Activated T-helper 1 cell treated with Interleukin-2 at 50 U/mL for 16 hours (primary cell): ENCODE measurements at places on chromosomes 7 and 10.

DNA sequence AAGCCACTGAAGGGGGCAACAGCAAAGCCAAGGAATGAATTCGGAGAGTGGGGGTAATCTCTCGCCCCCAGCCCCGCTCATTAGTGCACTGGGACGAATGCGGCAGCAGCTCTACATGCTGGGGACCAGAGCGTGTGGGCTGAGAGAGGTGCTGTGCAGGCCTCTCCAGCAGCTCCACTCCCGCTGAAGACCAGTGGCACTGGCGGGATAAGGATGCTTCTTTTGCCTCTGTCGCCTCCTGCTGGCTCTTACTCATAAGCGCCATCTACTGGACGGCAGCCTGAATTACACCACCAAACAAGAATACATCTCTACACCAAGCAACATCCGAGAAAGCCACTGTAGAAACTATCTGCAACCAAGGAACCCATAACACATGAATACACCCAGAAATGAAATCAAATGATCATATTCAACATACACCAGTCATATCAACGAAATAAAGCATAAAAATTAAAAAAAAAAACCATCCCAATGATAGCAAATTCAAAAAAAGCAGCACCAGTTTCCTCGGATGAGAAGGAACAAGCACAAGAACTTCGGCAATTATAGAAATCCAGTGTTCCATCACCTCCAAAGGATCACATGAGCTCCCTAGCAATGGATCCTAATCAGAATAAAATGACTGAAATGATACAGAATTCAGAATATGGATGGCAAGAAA, 79.0 kb upstream of the TMEM168 start:
- peak; percentile 9 for DNase-seq

DNA sequence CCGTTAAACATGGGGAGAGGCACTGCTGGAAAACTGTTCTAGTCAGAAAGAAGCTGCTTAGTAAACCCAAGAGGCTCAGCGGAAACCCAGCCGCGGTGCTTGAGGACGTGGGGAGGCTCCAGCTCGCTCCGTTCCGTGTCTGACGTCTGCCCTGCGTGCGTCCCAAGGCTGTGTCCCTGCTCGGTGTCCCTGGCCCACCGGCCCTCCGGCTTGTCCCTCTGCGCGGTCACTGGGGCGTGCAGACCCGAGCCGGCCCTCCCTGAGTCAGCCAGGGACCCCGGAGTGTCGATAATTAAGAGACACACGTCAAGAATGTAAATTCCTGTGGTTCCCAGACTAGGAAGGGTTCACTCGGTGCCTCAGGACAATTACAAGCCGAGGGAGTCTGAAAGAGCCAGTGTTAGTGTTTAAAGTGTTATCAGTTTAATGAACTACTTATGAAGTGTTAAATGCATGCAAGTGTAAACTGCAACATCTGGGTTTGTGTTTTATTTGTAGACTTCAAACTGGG, 98.9 kb downstream of the WDR11 start:
- no peak for DNase-seq

DNA sequence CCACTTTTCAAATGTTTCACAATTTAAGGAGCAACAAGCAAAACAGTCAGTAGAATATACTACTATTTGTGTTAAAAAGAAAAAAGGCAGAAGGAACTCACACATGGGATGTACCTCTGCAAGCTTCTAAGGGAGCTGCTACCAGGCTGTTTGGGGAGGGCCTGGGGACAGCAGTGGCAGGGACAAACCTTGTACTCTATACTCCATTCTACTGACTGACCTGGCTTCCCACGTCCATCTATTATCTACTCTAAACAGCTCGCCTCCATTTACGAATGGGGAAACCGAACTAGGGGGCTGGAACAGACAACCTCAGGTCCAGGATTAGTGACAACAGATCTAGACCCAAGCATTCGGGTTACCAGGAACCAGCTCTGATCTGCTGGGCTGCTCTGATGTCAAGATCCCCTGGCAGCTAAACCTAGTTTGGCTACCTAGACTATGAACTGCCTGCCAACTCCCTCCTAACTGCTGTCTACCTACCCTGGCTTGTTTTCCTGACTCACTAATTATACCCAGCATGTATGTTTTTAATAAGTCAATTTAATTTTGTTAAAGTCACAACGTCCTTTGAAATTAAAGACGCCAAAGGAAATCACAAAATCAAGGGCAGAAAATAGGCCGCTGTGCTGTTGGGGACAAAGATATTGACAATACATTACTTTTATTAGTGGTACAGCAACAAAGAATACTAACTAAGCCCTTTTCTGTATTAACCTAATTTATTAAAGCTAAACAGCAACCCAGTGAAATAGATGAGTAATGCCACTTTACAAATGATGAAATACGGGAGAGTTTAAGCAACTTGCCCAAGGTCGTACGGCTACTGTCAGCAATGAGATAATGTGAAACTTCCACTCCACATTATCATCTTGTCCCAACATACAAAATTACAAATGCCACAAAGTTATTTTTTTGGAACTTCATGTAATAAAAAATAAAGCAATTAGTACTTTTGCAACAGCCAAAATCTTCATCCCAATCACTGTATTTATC, 5.3 kb downstream of the PSAP start:
- no peak for DNase-seq

DNA sequence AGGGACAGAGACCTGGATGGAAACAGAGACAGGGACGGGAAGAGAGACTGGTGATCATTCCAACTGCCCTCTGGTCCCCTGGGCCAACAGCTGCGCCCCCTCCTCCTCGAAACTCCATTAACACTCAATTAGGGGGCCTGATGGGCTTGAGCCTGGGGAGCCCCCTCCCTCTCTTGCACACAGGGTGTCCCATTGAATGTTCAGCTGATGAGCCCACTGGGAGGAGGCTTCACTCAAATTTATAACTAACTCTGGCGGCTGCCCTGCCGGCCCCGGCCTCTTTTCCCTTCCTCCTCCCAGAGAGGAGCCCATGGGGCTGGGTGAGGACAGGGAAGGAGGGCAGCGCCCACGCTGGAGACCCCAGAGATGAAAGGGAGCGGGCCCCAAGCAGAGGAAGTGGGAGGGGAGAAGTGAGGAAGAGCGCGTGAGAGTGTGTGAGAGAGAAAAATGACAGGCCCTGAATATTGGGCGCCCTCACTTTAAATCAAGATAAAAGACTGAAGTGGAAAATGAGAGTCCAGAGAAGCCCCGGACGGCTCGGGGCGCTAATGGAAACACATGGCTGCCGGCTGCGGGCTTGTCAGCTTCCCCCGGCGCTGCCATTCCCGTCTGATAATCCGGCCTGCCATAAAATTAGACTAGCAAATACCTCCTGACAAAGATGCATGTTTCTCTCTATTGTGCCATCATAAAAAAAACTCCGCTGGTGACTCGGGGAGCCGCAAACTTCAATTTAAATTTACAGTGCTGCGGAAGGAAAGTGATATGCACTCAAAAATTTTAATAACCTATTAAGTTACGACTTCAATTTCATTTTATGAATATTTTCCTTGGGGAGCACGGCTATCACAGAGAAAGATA, 58.0 kb upstream of the PAX2 start:
- DNase-seq, result no peak

- no peak for DNase-seq
Measured at GRCh38 chr7:54252256-54253035, 289.7 kb upstream of the VSTM2A start.

DNA sequence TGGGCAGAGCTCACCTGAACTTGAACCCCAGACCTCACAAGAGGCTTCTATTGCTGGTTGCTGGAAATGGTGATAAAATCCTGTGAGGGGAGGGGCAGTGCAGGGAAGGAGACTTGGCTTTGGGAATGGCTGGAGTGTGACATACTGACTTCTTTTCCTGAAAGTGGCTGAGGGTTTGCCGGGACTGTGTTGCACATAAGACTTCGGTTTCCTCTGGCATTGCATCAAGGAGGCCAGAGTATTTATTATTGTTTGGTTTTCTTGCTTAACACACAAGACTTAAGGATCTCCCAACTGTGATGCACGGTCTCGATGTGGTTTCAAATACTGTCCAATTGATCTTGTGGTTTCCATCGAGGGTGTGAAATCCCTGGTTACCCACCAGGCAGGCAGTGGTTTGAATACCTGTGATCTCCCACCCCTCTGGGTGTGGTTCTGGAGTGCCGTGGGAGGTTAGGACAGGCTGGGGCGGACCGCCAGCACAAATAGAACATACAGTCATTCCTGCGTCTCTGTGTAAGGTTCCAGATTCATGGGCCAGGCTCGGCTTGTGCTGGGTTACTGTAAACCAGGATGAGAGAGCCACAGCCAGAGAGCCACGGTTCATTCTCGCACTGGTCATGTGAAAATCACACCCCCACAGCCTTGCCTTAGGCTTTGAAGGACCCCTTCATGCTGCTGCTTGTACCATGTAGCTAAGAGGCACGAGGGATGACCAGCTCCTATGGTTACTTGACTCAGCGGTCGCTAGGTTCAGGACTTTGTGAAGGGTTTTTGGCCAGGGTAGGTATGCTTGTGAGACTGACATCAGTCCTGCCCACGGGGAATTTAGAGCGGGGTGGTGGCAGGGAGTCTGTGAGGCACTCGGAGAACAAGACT, 39.2 kb downstream of the WBP1L start:
- no peak for DNase-seq

DNA sequence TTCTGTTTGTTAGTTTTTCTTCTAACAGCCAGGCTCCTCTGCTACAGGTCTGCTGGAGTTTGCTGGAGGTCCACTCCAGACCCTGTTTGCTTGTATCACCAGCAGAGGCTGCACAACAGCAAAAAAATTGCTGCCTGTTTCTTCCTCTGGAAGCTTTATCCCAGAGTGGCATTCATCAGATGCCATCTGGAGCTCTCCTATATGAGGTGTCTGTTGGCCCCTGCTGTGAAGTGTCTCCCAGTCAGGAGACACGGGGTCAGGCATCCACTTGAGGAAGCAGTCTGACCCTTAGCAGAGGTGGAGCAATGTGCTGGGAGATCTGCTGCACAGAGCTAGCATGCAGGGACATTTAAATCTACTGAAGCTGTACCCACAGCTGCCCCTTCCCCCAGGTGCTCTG, 26.7 kb upstream of the CROT start:
- DNase-seq, result no peak

GRCh38 chr7:134727711-134728110, 51.7 kb upstream of the CALD1 start:
- no peak for DNase-seq

- no peak for DNase-seq
Measured at GRCh38 chr10:6649903-6650302, 69.8 kb upstream of the PRKCQ start.

DNA sequence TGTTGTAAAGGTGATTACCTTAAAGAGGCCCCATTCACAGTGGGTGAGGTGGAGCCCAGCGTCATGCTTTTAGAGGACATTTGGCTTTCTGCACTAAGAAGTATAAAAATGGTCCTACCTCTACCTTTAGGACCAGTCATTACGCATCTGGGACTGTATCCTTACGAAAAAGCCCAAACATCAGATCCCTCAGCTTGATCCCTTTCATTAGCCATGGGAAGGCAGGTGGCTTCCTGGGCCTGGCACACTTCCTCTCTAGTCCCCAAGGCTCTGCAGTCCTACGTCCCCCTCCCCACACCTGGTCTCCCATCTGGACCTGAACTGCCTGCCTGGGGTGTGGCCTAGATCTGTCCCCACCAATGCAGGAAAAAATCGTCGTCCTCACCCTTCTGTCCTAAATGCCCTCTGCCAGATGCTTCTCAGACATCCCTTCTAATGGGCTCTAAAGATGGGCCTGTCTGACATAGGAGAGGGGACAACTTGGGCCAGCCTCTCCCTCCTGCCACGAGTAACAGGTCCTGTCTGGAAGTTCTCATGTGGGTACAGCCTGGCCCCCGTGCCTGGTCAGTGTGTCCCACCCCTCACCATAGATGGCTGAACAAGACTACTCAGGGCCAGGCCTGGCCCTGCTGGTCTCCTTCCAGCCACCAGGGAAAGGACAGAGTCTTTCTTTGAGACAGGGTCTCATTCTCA, 11.8 kb upstream of the SLC18A3 start:
- DNase-seq, result no peak

- no peak for DNase-seq
Measured at GRCh38 chr10:124829447-124830115, 28.0 kb downstream of the ABRAXAS2 start.

- no peak for DNase-seq
Measured at GRCh38 chr7:97512441-97513207, 219.3 kb upstream of the TAC1 start.

GRCh38 chr10:126234630-126235029, 153.6 kb downstream of the ADAM12 start:
- DNase-seq, result no peak

GRCh38 chr7:151123158-151123821, 37.0 kb downstream of the AGAP3 start:
- no peak for DNase-seq

GRCh38 chr7:45984386-45985295, 63.6 kb upstream of the IGFBP3 start:
- no peak for DNase-seq

DNA sequence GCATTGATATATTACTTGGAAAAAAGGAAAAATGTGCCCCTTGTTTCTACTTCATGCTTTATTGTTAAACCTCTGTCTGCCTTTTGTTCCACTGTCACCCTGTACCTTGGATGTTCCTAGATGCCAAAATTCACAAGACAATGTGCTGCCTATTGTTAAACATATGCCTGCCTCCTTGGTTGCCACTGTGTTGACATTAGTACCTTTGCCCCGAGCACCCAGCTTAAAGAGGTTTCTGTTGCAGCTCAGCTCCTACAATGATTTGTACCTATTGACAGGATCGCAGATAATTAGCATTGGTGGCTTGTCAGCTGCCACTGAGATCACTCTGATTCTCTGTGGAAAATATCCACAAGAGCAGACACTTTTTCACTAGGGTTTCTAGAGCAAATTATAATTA, 188.0 kb downstream of the KCND2 start:
- DNase-seq, result no peak

- no peak for DNase-seq
Measured at GRCh38 chr7:77223261-77223660, 23.6 kb upstream of the FGL2 start.
